ENCODE measurements at places on chromosomes 5 and 9.

DNA sequence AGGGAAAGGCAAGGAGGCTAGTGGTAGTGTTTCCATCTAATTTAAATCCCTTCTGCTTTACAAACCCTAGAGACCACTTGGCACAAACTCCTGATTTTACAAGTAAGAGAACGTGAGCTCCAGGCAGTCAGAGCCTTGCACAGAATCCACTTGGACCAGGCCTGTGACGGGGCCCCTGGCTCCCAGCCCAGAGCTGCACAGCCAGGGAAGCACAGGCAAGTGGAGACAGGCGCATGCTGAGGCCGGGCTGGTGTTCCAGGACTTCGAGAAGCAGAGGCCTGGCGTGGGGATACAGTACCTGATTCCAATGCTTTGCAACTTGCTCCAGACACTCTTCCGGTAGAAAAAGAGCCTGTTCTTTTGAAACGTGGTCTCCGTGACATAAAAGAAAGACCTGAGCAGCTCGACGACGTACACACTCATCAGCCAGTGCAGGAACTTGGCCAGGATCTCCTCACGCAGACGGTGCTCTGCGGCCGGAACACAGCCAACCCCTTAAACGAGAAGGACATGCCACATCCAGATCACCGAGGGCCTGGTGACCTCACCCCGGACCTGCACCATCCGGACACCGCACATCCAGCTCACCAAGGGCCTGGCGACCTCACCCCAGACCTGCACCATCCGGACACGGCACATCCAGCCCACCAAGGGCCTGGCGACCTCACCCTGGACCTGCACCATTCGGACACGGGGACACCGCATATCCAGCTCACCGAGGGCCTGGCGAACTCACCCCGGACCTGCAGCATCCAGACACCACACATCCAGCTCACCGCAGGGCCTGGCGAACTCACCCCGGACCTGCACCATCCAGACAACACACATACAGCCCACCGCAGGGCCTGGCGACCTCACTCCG is 12.5 kb downstream of the TERT start:
- DNase-seq = no peak

DNA sequence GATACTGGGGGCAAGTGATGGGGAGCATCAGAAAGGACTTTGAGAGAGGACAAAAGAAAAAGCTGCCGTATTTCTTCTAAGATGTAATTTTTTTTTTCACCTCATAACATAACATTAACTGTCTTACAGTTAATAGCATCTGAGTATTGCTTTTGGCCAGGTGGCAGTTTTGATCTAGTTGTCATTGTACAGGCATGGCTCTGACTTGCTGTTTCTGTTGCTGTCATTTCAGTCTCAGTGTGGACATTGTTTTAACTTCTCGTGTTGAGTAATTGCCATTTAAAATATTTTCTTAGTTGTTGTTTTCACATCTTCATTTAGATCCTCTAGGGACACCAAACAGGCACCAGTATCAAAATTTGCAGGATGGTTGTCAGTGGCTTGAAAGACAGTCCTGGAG is 12.4 kb downstream of the SMAD5 start:
- DNase-seq = no peak

DNA sequence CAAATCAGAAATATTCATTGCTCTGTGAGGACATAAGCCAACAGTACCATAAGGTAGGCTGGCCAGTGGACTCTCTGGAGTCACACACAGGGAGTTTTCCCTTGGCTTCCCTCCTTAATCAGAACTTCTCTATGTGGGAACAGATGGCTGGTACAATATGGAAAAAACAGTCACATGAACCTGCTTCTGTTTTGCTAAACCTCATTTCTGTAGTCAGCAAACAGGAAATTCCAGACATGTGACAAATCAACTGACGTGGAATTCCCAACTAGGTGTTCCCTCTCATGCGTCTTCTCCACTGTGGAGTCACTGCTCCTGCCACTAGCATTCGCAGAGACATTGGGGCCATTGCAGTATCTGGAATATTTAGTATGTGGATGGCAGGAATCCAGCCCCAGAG is 617.6 kb downstream of the KIF4B start:
- DNase-seq = no peak

GRCh38 chr5:128535251-128535650 is 2.8 kb downstream of the FBN2 start:
- DNase-seq = no peak

GRCh38 chr9:131851414-131851813 is 111.5 kb upstream of the RAPGEF1 start:
- DNase-seq = no peak

DNA sequence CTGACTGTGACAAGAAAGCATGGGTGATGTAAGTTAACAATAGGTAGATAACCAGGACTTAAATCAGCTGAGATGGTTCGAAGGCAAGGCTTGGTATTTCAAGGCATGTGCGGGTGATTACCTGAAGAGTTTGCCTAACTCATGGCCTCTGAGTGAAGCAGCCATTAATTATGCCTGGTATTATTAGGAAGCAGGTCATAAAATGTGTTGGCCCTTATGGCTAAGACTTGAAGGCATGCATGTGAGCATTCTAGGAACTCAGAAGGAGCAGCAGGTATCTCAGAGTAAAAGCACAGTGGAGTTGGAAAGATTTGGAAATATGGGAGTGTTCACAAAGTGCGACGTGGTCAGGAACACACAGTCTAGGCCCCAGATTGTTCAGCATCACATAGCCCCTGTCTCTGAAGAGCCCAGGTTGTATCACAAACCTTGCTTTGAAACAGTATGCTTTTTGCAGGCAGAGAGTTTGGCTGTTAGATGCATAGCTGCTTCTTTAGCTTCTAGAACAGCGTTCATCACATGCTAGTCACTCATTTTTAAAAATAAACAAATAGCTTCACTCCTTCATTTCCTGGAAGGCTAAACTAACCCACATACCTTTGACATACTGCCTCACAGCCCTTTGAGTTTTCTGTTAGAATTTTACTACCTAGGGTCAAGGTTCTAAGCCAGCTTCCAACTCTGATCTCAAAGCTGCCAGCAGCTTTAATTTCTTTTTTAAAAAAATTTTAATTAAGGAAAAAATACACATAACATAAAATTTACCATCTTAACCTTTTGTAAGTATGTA is 2.1 kb downstream of the HEXB start:
- DNase-seq = no peak

GRCh38 chr5:1038417-1039209 is 30.0 kb downstream of the NKD2 start:
- no peak for DNase-seq

GRCh38 chr5:9888501-9888901 is 258.4 kb upstream of the TAS2R1 start:
- DNase-seq = peak; percentile 72

- peak; percentile 90 for DNase-seq
These were observed 157.0 kb downstream of the GABBR2 start for GRCh38 chr9:98551511-98552286.

DNA sequence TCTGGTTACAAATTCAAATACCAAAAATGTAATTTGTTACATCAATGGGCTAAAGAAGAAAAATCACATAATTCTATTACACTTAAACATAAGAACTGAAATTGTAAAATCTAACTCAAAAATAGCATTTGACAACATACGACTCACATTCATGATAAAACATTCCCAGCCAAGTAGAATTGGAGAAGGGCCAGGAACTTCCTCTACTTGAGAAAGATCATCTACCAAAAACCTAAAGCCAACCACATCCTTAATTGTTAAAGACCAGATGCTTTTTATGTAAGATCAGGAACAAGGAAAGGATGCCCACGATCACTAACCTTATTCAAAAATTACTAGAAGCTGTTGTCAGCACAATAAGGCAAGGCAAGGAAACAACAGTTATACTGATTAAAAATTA is 1819.8 kb upstream of the C9orf72 start:
- DNase-seq = no peak

DNA sequence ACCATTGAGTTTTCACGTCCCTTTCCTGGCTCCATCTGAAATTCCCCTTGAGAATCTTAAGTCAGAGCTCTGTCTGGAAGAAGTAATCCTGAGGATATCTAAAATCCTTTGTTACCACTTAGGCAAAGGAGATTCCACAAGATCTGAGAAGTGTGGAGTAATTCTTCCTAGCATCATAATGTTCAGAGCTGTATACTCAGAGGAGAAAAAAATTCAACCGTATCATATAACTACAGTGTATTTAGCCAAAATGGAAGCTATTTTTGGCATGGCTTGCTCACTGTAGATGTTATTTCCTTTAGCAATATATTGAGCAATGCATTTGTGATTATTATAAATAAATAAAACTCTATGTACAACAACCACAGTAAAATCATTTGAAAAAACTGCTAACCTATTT is 1858.4 kb downstream of the EFNA5 start:
- DNase-seq = no peak

DNA sequence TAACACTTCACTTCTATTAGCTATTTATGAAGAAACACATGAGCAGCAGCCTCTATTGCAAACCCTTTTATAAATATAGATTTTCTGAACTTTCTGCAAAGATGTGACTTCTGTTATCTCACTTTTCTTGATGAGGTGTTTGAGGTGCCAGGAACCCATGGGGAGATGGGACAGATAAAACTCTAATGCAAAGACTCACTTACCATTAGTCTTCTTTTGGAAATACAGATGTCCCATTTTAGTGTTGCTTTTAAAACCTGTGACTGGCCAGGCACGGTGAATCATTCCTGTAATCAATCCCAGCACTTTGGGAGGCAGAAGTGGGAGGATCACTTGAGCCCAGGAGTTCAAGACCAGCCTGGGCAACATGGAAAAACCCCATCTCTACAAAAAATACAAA is 171.3 kb upstream of the GAS1 start:
- no peak for DNase-seq

DNA sequence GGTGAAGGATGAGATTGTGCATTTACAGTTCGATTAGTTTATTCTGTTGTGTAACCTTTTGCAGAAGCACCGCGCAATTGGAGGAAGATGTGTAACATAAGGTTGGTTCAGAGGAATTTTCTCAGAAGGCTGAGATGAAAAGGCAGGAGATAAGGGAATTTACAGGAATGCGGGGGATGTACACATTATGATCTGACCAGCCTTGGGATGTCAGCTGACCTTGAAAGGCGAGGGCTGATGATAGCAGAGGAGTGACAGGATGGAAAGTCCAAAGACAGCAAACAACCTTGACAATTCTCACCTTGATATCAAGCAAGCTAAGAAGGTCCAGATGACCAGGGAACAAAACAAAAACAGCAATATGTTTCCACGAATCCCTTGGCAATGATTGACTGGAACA is 88.8 kb downstream of the OTULIN start:
- DNase-seq = no peak

DNA sequence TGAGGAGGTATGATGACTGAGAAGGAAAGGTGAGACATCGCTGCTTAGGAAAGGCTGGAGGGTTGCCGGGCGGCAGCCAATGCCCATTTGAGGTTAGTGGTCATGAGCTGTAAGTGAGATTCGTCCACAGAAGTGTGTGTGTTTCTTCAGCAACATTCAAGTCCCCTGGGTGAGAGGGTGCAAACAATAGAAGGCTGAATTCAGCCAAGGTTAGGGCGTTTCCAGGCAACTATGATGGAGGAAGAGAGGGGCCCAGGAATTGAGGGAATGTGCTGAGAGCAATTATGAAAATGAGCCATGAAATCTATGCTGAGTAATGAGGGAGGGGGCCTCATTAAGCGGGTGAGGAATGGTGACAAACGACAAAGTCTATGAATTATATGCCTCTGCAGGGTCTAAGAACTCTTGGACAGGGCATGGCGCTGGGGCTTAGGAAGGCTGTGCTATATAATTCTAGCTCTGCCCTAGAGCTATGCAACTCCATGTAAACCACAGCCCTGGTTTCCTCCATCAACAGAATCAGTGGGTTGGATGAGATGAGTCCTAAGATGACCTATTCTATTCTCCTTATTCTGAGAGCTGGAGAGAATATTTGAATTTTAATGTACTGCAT is 96.0 kb downstream of the SLIT3 start:
- DNase-seq = no peak

- DNase-seq = no peak
These were observed 216.9 kb downstream of the NR3C1 start for GRCh38 chr5:143186623-143187022.

- no peak for DNase-seq
These were observed 83.0 kb upstream of the RANBP6 start for GRCh38 chr9:6098431-6098830.

- no peak for DNase-seq
These were observed 41.3 kb upstream of the CACNA1B start for GRCh38 chr9:137836151-137836830.

DNA sequence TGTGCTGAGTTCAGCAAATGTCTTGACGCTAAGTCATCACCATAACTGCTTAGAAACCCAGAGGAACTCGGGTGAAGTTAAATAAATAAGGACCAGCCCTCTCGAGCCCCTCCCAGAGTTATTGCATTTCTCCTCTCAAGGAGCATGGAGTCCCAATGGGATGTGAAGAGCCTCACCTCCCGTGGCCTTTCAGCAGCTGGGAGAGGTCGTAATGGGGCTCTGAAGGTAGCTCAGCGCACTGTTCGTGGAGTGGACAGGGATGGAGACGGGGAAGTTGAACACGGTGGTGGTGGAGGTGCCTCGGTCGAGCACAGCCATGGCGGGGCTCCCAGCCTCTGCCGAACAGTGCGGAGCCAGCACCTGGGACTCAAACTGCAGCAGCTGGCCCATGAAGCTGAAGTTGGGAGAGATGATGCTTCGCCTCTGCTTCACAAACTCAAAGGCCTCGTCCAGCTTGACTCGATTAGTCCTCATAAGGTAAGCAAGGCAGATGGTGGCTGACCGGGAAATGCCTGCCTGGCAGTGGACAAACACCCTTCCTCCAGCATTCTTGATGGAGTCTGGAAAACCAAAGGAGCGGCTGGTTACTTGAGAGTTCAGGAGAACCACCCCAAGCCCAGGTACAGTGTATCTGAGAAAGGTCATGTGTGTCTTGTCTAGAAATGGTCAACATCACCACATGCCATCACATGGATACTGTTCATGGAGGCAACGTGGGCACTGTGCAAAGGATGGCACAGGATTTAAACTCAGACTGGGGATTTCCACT is 2.2 kb downstream of the DUSP1 start:
- no peak for DNase-seq

GRCh38 chr5:56281489-56282165 is 48.5 kb upstream of the ANKRD55 start:
- DNase-seq = no peak

DNA sequence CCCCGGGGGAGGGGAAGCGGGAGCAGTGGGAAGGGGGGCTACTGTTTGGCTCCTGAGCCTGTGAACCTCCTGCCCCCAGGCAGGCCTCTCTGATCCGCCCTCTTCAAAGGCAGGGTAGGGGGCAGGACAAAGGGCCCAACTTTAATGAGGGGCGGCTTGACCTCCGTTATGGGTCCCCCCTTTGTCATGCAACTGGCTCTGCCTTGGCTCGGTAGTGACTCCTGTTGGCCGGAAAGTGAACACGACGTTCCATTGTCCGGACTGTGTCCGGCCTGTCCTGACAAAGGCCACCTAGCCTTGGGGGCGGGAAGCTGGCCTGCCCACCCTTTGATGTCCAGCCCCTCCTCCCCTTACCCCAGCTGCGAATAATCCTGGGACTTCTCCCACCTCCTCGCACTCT is 1.3 kb downstream of the CDX1 start:
- DNase-seq = no peak

- peak; percentile 72 for DNase-seq
These were observed at the start of gene GHR for GRCh38 chr5:42423285-42424165. Gene GHR, plus strand, starts transcription at chr5:42423439. Its CDS starts 142,436 bp downstream, at chr5:42565875.
